ENCODE measurements at places on chromosomes 4 and X.

GRCh38 chr4:137370206-137370633 lies 162.1 kb downstream of the PCDH18 start:
- DNase-seq, result peak; percentile 37

DNA sequence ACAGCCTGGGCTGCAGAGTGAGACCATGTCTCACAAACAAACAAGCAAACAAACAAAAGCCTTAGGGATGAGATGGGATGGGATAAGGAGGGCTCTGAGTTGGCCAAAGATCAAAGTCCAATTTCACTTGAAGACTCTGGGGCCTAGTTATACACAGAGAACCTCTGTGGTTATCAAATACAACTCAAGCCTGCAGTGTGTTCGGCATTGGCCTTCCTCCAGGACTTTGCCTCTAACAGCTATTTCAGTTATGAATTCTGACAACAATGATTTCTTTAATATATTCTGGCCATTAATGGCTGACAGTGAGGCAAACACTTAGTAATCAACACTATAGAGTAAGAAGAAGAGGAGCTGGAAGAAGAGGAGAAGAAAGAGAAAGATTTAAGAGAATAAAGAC lies 171.1 kb downstream of the PDGFRA start:
- DNase-seq, result no peak

- no peak for DNase-seq
These were observed 139.6 kb downstream of the IQCM start for GRCh38 chr4:149676076-149676475.

DNA sequence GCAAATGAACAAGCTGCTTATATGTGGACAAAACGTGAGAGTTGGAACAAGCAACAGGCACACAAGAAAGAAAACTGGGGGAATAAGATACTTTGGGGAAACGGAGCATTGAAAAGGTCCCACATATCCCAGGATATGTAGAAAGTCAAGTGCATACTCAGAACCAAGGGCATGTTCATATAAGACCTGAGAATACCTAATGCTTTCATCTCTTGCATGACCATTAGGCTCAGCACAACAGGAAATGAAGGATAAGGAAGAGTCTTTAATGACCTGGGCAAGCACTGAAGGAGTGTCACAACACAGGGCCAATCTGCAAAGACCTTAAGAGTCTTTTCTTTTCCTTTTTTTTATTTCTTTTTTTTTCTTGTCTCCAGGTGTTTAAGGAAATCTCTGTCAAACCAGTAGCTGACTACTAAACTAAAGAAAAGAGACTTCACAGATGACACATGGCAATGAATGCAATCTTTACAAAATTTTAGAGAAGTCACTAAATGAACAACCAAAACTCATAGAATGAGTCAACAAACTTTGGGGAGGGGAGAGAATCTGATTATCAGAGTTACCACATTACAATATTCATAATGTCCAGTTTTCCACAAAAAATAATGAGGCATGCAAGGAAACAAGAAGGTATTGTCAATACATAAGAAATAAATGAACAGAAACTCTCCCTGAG lies 67.9 kb upstream of the STK26 start:
- DNase-seq, result no peak

DNA sequence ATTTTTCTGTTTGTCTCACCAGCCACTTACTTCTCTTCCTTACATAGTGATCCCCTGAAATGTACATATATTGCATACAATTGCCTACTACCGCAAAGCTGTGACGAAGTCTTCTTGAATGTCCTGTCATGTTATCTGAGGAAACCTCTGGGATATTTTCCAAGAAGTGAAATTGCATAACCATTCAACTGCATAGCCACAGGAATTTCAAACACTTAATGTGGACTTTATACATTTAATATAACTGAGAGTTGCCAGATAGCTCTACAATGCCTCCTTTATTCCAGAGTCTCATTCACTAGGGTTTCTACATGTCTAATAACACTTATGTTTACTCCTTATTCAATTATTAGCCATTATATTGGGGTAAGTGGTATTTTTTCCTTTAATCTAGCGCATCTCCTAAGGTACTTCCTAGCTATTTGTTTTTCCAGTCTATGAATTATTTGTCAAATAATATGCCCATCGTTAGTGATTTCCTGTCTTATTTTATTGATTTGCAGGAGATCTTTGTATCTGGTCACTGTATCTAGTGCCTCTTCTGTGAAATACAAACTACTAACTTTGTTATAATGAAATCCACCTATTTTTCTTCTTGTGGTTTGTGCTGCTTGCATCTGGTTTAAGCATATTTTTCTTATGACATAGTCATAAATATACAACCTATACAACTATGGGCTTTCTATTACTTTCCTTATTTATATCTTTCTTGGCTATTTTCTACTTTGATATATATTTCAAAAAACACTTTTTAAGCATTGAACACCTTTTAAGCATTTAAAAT lies 69.2 kb upstream of the GRID2 start:
- DNase-seq, result peak; percentile 74

DNA sequence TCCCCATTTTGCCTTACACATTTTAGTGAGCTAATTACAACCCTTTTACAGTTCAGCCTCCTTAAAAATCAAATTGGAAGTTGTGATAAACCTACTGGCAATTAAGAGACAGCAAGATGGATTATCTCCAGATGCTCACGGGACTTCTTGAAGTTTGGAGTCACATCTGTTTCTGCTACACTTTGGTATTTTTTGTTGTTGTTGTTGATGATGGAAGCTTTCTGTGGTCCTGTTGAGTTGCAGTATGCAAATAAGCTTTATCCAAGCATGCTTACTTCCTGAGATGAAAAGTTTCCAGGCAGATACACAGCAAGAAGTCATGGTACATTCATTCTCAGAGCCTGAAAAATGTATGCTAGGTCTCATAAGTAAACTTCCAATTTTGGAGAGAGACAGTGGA lies 670.0 kb upstream of the AMOT start:
- no peak for DNase-seq

DNA sequence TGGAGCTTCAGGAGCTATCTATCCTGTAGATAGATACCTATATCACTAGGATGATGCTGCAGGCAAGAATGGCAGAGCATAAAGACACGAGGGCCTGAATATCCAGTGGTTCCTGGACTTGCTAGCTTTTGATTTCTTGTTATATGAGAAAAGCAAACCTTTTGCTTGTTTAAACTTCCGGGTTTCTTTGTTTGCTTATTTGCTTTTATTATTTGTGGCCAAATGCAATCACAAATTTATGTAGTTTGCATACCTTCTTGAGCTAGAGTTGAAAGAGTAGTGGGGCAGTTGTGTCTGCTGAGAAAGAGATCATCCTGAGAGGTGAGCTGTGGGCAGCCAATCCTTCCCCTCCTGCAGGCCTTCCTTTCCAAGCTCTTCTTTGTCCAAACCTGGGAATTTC lies 245.7 kb downstream of the AR start:
- peak; percentile 53 for DNase-seq

DNA sequence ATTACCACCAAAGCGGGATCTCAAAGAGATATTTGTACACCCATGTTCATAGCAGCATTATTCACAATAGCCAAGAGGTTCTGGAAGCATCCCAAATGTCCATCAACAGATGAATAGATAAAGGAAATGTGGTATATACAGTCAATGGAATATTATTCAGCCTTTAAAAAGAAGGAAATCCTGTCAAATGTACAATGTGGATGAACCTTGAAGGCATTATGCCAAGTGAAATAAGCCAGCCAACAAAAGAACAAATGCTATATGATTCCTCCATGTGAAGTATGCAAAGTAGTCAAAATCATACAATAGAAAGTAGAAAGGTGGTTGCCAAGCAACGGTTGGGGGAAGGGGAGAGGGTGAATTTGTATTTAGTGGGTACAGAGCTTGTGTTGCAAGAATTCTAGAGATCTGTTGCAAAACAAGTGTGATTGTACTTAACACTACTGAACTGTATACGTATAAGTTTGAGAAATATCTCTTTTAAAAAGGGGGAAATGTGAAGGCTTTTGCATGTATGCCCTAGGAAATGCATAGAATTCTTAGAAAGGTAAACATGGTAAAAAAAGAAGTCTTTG lies 5.0 kb upstream of the ZRSR2 start:
- DNase-seq, result no peak

- DNase-seq, result no peak
These were observed 1049.2 kb upstream of the INTU start for GRCh38 chr4:126583509-126583908.

DNA sequence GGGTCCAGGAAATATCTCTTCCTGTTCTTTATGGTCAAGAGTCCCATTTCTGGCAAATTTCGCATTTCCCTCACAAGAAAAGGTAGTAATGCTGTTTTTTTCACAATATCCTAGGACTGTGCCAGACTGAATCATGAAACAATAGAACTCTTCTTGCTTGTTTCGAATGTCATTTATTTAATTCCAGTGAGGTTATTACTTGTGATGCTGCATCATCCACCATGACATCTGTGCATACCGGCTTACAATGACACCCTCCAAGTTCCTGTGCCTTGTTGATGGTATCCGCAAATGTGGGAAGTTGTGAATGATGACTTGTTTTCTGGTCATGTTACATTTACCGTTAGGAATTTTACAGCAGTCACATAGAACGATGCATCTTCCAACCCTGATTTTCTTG lies 42.9 kb upstream of the SPRY1 start:
- DNase-seq, result no peak
